ENCODE measurements at places on chromosomes 6 and 20.

DNA sequence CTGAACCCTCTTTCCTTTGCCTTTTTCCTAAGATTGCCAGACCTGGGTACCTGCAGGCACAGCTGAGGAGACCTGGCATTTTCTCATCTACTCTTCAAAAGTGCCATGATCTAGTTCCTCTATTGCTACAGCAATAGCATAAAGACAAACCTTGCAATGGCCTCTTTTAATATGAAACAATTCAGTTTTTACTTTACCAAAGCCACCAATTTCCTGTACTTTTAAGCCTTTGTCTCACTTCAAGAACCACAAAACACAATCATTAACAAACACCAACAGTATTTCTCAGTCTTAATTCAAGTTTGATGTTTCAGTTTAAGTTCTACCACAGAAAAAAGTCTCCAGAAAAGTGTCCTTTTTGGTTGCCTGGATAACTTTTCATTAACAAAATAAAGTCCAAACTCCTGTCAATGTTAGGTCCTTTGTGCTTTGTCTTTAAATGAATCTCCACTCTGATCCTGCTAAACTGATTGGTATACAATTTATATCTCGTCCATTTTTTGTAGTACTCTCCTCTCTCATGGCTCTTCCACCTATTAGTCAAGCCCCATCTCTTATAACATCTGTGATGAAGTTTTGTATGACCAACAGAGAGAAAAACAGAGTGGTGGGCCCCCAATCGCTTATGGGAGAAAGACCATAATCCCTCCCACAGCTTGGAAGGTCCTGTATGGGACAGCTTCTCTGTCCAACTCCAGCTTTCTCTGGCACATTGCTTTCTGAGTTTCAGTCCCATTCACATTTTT is 50.5 kb upstream of the THEMIS start:
- no peak for DNase-seq

- DNase-seq = no peak
Observed at GRCh38 chr6:118080547-118080946, 173.5 kb downstream of the SLC35F1 start.

- no peak for DNase-seq
Observed at GRCh38 chr20:50746138-50746940, 15.0 kb downstream of the PARD6B start.

DNA sequence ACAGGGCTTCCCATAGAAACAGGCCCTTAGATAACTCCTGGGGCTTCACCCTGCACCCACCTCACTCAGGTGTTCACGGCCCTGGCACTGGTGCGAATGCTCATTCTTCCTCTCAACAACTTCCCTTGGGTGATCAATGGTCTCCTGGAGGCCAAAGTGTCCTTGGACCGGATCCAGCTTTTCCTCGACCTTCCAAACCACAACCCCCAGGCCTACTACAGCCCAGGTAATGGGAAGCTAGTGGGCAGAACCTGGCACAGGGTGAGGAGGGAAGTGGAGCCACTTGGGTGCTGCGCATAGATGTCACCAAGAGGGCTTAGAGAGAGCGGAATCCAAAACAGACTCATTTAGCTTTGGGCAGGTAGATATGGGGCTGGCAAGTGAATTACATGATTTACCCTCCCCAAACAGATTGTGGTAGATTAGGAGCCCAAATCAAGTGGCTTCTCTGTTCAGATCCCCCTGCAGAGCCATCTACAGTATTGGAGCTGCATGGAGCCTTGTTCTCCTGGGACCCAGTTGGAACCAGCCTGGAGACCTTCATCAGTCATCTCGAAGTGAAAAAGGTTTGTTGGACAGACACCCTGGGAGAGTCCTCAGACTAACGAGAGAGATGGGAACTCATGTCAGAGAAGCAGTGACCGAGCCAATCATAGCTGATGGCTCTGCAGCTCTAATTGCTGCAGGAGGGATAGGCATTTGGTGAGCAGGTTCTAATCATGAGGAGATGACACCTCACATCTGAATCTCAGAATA is 8.5 kb downstream of the ABCC10 start:
- DNase-seq = no peak

DNA sequence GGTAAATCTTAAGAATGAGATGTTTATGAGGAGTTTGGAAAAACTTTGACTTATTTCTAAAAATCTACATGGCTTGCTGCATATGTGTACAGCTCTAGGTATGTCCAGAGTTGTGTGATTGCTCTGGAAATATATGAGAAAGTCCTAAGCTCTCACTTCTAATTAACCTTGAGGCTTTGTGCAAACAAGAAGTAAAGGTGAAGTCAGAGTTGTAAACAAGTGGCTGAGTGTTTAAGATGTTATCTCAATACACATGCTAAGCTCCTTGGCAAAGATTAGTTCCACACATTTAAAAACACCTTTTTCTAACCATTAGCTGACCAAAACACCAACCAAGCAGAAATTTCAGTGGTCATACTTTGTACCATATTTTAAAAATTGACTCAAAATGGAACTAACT is 684.2 kb downstream of the HTR1B start:
- DNase-seq = no peak

- DNase-seq = no peak
Observed at GRCh38 chr6:41626917-41627316, 11.4 kb upstream of the MDFI start.

DNA sequence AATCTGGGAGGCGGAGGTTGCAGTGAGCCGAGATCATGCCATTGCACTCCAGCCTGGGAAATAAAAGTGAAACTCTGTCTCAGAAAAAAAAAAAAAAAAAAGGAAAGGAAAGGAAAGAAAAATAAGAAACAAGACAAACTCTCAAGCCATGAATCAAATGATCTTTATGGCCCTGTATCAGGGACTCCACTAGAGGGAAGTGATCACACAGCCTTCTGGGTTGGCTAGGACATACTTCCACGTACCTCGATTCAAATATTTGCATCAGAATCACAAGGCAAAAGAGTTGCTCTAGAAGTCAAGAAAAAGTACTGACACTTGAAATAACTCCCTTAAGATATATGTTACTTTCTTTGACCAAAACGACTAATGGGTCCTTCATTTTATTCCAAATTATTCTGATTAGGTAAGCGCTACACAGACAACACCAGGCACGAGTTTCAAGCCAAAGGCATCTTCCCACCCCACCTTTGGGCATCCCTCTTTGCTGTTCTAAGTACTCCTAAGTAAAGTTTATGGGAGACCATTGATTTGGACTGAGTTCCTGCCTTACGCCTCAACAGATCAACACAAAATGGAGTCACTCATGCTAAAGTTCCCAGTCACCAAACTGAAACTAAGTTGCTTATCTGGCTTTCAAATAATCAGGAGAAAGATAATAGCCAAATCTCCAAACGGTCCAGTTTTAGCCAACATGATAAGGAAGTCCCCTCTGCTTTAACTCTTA is 77.5 kb upstream of the NT5E start:
- no peak for DNase-seq
